GF-D8 (cell line): ENCODE measurements at places on chromosomes 3 and 15.

DNA sequence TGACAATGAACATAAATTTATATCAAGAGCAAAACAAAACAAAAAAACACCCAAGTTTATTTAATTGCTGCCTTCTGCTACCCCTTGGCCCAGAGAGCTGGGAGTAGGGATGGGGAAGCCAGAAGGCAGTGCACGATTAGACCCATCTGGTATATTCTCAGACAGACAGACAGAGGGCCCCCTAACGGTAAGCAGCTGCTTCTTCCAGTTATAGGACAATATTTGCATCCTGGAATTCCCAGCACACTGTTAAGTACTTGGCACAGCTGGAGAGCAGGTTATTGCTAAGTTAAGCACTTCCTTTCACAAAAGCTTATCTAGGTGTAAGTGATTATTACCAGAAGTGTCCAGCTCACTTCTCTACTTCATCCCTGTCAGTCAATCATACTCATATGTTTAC lies 39.3 kb downstream of the C2CD4B start:
- no peak for DNase-seq

- DNase-seq, result no peak
These were observed 41.2 kb downstream of the RLBP1 start for GRCh38 chr15:89179966-89180875.

GRCh38 chr3:24161841-24162240 lies 216.8 kb downstream of the NR1D2 start:
- no peak for DNase-seq

- no peak for DNase-seq
These were observed 178.2 kb downstream of the LSAMP start for GRCh38 chr3:116267116-116267515.
